ENCODE measurements at places on chromosomes 6 and 20. TPM values are rescaled to one million over a fixed set of nuclear protein-coding genes. Genes with fewer than 3 reads are reported as not detected.

RIMS1 gene
- not detected for total RNA-seq

DNA sequence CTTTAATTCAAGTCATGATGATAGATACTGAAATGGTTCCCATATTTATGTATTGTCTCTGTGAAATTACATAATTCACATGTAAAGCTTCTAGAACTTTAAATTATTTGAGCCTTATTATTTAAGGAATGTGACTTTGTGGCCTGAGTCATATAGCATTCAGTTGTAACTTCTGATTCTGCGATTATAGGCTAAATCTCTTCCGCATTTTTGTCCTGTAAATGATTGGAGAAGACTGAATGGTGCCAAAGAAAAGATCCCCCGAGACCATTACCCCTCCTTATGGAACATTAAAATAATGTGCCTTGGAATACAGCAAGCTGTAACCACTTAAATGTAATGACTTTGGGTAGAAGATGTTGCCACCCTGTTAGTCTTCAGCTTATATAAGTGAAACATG is 63.3 kb upstream of the MAP7 start:
- no peak overlapping the region for H3K4me3 ChIP-seq
- no peak for DNase-seq
- H3K27me3 ChIP-seq, result no peaks in the 10 kb centered on the region

ADA gene
- 34.3 TPM for total RNA-seq

DNA sequence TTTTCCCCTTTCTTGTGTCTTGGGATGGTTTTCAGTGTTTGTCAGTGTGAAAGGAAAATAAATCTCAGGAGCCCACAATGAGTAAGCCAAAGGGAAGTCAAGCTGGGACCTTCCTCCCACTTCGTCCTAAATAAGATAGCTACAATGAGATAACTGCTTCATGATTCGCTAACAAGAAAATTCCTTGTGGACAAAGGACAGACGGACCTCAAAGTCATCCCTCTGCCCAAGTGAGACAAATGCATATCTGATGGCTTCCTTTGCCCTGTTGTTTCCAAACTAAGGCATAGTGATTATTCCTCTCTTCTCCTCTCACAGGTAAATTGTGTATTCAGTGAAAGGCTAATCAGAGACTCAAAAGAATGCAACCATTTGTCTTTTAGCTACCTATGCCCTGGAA is 26.1 kb upstream of the ADTRP start:
- H3K27me3 ChIP-seq, result no peaks in the 10 kb centered on the region
- DNase-seq, result no peak
- no peak overlapping the region for H3K4me3 ChIP-seq
- H3K27ac ChIP-seq, result no peak overlapping the region
- no peaks in the 10 kb centered on the region for H3K4me1 ChIP-seq

PBX2 gene
- 180 TPM for total RNA-seq

TDRD6 gene
- total RNA-seq, result not detected

Data from B cell (primary cell).